Caco-2 (cell line): ENCODE measurements at places on chromosomes 11 and 22.

DNA sequence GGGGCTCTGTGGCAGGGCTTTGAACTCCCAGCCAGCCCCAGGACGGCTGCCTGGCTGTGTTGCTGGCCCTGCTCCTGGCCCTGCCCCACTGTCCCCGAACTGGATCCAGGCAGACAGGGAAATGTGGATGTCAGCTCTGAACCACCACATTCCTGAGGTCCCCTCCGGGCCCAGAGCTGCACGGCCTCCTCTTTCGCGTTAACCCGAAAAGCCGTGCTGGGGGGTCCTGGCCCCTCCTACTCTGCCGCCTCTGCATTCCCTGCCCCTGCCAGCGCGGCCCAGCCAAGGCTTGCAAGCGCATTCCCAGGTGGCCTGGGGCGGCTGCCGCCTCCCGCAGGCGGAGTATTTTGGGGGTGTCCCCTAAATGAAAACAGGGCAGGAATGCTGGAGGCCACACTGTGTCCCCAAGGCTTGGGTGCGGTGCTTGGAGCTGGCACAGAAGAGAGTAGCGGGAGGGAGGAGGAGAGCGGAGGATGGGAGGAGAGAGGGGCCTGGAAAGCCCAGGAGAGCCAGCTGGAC, 5.4 kb downstream of the LINC01488 start:
- no peaks in the 10 kb centered on the region for H3K36me3 ChIP-seq
- H3K27ac ChIP-seq: no peak overlapping the region
- H3K4me3 ChIP-seq: no peak overlapping the region
- no peaks in the 10 kb centered on the region for H3K27me3 ChIP-seq

GRCh38 chr22:23569716-23570115, 10.4 kb downstream of the IGLL1 start:
- H3K4me1 ChIP-seq: no peaks in the 10 kb centered on the region
- no peak overlapping the region for H3K4me3 ChIP-seq
- H3K36me3 ChIP-seq: no peaks in the 10 kb centered on the region
- no peak overlapping the region for H3K27ac ChIP-seq
- no peak for DNase-seq

GRCh38 chr11:15091625-15092024, 18.2 kb downstream of the CALCB start:
- no peaks in the 10 kb centered on the region for H3K27me3 ChIP-seq
- no peaks in the 10 kb centered on the region for H3K36me3 ChIP-seq
- H3K4me1 ChIP-seq: no peaks in the 10 kb centered on the region

- no peaks in the 10 kb centered on the region; the same call in 1 of the 2 replicates for H3K4me1 ChIP-seq
- no peak overlapping the region for H3K27ac ChIP-seq
- DNase-seq: no peak
- no peaks in the 10 kb centered on the region for H3K36me3 ChIP-seq
- no peaks in the 10 kb centered on the region for H3K27me3 ChIP-seq
- no peak overlapping the region for H3K4me3 ChIP-seq
Measured at GRCh38 chr11:128504486-128504885, 82.9 kb downstream of the ETS1 start.

DNA sequence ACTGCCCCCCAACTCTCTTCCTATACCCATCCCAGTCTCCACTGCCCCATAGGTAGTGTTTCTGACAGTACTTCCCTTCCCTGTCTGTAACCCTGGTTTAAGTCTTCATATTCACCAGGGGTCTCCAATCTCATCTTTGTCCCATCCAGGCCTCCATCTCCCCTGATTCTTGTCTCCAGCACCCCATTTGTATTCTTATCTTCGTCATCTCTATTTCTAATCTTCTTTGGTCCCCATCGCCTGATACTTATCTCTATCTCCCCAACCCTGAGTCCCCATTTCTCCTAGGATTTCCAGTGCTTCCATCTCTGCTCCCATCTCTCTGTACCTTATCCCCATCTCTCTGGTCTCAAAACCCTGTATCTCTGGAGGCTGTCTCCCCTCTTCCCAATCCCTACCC, 1.8 kb downstream of the PHOX2A start:
- H3K4me3 ChIP-seq: no peak overlapping the region
- peaks cover 24% of the 10 kb centered on the region for H3K4me1 ChIP-seq
- DNase-seq: no peak
- no peaks in the 10 kb centered on the region for H3K27me3 ChIP-seq
- no peak overlapping the region for H3K27ac ChIP-seq

DNA sequence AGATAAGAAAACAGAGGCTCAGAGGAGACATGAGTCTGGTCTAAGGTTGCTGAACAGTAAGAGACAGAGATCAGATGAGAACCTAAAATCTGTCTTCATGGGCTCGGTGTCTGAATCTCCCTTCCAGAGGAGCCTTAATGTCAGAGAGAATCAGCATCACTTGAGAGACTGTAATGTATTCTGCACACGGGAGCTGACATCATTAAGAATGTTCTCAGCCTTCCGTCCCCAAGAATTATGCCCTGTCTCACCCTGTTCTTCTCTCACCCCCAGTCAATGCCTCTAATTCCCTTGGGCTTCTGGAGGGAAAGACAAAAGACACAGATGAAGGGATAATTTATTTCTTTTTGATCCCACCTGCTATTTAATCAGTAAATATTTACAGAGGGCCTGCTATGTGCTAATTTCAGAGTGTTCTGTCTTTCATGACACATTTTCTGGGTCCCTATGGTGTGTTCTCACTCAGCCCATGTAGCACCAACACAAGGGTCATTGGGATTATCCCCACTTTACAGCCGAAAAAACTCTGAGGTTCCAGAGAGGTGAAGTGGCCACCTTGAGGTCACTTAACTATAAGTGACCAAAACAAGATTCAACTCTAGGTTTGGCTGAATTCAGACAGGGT, 61.8 kb downstream of the CD82 start:
- no peaks in the 10 kb centered on the region for H3K4me1 ChIP-seq
- no peak overlapping the region for H3K4me3 ChIP-seq
- H3K36me3 ChIP-seq: no peaks in the 10 kb centered on the region

- peaks cover 8% of the 10 kb centered on the region for H3K4me1 ChIP-seq
- H3K27ac ChIP-seq: no peak overlapping the region
- H3K36me3 ChIP-seq: no peaks in the 10 kb centered on the region
- DNase-seq: no peak
- H3K4me3 ChIP-seq: no peak overlapping the region
Measured at GRCh38 chr11:70173018-70173417, 30.1 kb upstream of the FADD start.

DNA sequence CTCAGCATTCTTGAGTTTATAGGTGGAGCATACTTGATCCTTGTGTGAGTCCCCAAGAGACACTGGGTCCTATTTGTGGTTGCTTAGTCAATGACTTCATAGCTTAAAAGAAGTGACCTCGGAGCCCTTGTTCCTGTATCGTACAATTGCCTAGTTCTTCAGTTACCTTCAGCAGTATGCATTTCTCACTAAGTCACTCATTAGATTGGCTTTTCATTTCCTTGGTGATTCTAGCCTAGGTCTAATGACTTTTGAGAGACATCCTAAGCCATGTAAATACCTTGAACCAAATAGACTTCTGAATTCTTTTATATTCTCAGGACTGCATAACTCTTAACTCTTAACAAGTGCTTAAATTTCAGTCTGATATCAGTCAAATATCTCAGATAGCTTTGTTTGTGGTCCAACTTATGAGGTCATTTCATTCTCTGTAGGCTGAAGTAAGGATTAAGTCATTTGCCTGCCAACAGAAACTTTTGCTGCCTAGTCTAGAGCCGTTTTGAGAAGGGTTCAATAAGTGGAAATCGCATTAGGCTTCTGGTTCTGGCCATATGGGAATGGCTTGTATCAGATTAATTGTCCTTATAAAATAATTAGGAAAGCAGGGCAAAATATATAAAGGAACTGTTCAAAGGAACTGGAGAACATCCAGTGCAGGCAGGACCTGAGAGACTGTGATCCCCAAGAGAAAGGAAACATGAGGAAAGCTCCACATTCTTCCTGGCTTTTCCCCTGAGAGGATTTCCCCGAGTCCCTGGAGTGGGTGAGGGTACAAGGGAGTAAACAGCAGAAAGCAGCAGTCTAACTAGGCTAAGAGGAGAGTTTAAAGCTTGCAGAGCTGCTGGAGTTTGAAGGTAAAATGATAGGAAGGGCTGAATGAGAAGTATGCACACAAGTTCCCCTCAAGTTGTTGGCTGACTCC, 39.9 kb downstream of the TRAF6 start:
- peaks cover 5% of the 10 kb centered on the region; the same call in 1 of the 2 replicates for H3K4me1 ChIP-seq
- DNase-seq: no peak
- no peak overlapping the region for H3K27ac ChIP-seq
- no peak overlapping the region for H3K4me3 ChIP-seq

GRCh38 chr11:67354075-67355022, 1.0 kb upstream of the POLD4 start:
- no peaks in the 10 kb centered on the region for H3K36me3 ChIP-seq
- H3K4me1 ChIP-seq: peaks cover 45% of the 10 kb centered on the region
- peak overlapping the region; percentile 50 for H3K4me3 ChIP-seq
- peak overlapping the region; percentile 81 for H3K27ac ChIP-seq
- H3K27me3 ChIP-seq: no peaks in the 10 kb centered on the region

DNA sequence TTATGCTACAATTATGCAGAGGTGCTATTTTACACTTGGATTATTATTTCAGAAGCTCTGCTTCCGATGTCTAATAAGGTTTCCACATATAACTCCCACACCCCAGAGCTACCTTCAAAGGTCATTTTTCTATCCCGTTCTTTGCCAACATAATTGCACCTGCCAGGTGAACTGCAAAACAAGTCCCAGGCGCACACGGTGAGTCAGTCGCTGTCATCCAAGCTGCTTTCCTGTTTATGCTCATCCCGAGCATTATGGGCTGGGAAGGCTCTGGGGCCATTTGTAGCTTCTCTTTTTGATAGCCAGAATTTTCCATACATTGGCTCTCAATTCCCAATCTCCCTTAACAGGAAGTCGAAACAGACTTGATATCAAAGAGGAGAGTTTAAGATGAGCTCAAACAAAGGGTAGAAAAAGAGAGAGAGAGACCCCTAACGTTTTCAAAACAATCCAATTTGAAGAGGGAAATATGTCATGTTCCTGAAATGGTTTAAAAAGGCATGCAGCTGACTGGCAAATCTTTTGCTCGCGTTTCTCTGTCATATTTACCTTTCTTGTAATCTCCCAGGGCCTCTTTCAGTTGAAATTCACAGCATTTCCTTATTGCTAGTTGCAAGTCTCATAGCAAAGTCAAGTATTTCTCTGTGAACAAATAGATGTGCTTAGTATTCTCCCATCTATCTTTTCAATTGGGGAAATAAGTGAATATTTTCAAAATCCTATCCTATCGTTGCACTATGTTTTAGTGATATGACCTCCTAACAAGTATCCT, 815.9 kb downstream of the KCNA4 start:
- no peak overlapping the region for H3K4me3 ChIP-seq
- H3K27ac ChIP-seq: no peak overlapping the region
- H3K36me3 ChIP-seq: no peaks in the 10 kb centered on the region
- no peak for DNase-seq
- no peaks in the 10 kb centered on the region for H3K27me3 ChIP-seq

DNA sequence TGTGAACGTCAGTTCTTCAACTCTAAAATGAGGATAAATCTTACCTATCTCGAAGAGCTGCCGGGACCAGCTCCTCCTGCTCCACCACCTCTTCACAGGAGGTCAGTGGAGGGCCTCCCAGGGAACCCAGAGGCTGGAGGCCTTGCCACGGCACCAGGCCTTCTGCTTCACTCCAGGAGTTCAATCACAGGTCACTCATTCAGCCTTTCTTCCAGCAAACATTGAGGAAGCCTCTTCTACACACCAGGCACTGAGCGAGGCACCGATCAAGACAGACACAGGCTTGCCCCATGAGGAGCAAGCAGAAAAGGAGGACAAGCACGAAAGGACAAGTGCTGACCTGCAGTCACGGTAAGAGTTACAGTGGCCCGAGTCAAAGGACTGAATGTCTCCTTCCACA, 64.8 kb upstream of the WNT11 start:
- H3K27ac ChIP-seq: no peak overlapping the region
- no peaks in the 10 kb centered on the region for H3K27me3 ChIP-seq
- H3K4me1 ChIP-seq: peaks cover 5% of the 10 kb centered on the region
- DNase-seq: no peak
- H3K36me3 ChIP-seq: no peaks in the 10 kb centered on the region
- no peak overlapping the region for H3K4me3 ChIP-seq

- peaks cover 6% of the 10 kb centered on the region for H3K36me3 ChIP-seq
- H3K4me1 ChIP-seq: peaks cover 6% of the 10 kb centered on the region; the same call in 1 of the 2 replicates
- no peaks in the 10 kb centered on the region for H3K27me3 ChIP-seq
- H3K27ac ChIP-seq: no peak overlapping the region
- no peak for DNase-seq
- H3K4me3 ChIP-seq: no peak overlapping the region
Measured at GRCh38 chr22:46272762-46273431, 5.1 kb downstream of the TTC38 start.

DNA sequence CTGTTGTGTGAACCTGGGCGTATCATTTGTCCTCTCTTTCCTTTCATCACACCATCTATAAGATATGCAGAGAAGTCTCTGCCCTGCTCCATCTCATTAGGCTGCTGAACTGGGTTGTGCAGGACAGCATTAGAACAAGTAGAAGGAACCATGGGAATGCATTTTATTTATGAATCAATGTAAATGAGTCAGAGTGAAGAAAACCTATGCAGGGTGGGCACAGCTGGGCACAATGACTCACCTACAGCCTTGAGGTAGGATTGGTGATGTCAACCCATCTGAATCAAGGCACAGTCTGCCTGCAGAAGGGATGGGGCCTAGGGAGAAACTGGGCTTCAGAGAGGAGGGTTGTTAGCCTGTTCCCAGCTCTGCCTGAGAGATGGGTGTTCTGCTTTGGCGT, 123.4 kb downstream of the CSNK2A3 start:
- no peaks in the 10 kb centered on the region for H3K4me1 ChIP-seq
- H3K36me3 ChIP-seq: no peaks in the 10 kb centered on the region
- no peak for DNase-seq

DNA sequence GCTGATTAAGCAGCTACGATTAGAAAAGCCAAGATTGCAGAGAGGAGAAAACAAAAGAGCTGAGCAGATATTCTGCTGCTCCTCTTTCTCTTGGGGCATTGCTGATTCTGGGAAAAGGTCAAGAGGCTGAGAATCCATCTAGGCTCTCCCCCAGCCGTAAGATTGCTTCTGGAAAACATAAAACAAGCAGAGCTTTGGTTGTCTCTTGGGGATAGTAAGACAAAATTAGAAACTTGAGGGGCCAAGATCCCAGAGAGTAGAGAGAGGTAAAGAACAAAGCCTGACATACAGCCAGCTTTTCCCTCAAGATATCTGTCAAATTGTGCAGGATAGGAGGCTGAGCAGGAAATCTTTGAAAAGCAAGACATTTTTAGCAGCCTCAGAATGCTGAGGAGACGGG, 158.2 kb downstream of the TTC28 start:
- no peak for DNase-seq
- H3K36me3 ChIP-seq: no peaks in the 10 kb centered on the region
- H3K4me1 ChIP-seq: no peaks in the 10 kb centered on the region
- H3K27me3 ChIP-seq: no peaks in the 10 kb centered on the region
- no peak overlapping the region for H3K27ac ChIP-seq
- H3K4me3 ChIP-seq: no peak overlapping the region
